SJSA1 (cell line): ENCODE measurements at places on chromosomes 12 and 14.

- no peak for DNase-seq
Observed at GRCh38 chr12:122138181-122138580, 35.8 kb downstream of the IL31 start.

DNA sequence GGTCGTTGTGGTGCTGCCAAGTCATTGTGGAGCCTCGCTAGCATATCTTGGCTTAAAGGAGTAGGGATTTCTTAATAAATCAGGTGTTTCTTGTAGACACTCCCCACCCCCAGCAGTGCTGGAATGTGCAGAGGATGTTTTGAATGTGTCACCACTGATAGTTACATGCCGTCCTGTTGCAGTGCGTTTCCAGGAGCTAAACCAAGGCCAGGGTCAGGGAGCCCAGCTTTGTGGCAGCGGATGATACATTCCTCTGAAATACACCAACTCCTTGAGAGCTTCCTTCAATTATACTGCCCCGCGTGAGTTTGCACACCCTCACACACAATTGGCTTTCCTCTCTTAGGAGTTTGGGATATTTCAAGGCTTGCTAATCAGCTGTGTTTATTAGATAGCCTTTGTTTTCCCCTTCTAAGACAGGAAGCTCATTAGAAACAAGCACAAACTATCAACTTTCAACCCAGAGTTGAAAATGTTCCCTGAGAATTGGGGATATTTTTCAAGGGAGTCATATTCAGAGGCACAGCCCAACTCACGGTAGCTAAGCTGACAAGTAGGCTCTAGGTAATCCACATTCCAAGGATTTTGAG, 154.9 kb downstream of the C12orf75 start:
- DNase-seq: peak; percentile 72

- DNase-seq: no peak
Observed at GRCh38 chr14:56810836-56811592, 735 bp upstream of the OTX2 start.

GRCh38 chr12:91825999-91826398, 319.6 kb downstream of the BTG1 start:
- no peak for DNase-seq

DNA sequence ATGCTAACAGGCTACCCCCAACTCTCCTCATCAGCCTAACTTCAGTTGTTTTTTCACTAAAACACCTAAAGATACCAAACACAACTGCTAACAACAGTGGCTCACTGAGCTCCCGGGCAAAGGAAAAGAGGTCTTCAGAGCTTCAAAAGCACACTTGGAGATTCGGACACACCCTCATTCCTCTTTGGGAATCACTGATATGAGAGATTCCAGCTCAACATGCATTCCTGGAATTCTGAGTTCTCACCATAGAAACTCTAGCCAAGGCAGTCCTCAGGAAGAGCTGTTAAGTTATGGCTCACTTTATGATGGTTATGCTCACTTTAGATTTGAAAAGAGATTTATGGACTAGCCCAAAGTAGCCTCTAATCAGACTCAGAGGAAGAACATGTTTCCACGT, 40.1 kb downstream of the STXBP6 start:
- DNase-seq: peak; percentile 47

DNA sequence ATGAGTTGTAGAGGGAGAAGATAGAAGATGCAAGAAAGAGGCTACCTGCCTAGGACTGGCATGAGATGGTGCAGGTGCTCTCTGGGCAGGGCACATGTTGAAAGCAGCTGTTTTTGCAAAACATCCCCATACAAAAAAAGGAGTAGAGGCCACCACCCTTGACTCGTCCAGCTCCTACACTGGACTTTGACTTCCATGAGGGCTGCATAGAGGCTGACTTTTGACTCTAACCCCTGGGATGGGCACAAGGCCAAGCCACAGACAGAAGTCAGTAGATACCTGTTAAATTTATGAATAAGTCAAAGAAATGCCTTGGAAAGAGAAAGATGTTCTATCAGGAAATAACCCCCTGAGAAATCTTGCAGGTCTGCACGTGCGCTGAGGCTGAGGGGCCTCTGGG, 1139.1 kb upstream of the TMEM132C start:
- DNase-seq: no peak

GRCh38 chr12:111283521-111283920, 85.4 kb downstream of the PHETA1 start:
- no peak for DNase-seq

GRCh38 chr12:108447168-108447832, 67.8 kb upstream of the FICD start:
- DNase-seq: no peak

DNA sequence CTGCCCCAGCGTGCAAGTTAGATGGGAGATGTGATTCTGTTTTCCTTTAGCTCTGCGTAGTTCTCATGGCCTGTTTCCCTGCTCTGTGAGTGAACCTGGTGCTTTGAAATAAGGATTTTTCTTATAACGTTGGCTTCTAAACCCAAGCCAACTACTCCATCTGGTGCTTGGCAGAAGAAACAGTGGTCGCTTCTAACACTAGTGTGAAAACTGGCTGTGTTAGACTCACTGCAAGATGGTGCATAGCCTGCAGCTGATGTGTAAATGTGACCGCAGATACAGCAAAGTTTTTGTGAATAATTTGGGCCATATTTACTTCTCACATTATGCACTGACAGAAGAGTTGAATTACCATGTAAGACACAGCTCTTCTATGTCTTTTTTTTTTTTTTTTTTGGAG, 12.2 kb downstream of the GTF2H3 start:
- no peak for DNase-seq

DNA sequence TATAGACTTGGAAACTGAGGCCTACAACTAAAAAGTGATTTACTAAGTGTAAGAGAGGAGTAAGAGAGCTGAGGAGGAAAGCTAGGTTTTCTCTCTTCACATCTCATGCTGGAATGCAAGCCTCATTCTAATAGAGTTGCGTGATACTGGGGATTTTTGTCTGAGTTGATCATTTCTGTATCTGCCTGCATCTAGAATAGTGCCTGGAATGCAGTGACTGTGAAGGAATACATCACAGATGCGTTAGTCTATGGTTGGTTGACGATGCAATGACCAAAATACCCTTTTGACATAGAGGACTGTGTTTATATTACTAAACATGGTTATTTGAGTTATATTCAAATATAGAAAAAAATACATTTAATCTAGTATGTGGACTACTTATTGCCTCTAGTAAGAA, 9.2 kb upstream of the TMEM117 start:
- no peak for DNase-seq

GRCh38 chr12:48681399-48681709, 684 bp downstream of the KANSL2 start:
- DNase-seq: no peak

DNA sequence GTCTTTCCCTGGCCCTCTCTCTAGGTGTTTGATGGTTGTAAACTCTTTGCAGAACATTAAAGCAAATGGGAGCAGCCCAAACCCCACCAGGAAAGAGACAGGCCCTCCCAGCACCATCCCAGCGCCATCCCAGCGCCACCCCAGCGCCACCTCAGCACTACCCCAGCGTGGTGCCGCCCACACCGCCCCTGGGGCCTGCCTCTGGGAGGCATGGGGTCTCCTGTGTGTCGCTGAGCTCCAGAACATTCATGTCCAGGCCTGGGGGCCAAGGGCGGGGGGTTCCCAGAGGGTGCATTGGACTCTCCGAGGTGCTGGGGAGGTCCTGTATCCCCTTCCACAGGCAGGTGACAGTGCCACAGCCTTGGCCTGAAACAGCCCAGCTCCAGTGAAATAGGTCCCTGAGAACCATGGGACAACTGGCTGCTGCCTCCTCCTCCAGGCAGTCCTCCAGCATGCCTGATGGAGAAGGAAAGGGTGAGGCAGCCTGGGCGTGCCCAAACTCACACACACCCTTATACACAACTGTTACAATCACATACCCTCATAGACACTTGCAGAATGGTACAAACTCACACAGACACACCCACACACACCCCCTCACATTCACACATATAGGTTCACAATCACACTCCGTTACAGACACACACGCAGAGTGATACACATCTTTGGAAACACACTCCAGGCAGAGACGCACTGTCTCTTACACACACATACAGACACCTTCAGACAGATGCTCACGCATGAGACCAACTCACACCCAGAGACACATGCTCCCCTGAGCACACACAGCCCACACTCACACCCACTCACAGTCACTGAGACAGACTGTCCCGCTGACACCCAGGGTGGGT, 44.4 kb upstream of the NCOR2 start:
- DNase-seq: no peak

- DNase-seq: no peak
Observed at GRCh38 chr14:29242755-29243754, 476.5 kb downstream of the FOXG1 start.

DNA sequence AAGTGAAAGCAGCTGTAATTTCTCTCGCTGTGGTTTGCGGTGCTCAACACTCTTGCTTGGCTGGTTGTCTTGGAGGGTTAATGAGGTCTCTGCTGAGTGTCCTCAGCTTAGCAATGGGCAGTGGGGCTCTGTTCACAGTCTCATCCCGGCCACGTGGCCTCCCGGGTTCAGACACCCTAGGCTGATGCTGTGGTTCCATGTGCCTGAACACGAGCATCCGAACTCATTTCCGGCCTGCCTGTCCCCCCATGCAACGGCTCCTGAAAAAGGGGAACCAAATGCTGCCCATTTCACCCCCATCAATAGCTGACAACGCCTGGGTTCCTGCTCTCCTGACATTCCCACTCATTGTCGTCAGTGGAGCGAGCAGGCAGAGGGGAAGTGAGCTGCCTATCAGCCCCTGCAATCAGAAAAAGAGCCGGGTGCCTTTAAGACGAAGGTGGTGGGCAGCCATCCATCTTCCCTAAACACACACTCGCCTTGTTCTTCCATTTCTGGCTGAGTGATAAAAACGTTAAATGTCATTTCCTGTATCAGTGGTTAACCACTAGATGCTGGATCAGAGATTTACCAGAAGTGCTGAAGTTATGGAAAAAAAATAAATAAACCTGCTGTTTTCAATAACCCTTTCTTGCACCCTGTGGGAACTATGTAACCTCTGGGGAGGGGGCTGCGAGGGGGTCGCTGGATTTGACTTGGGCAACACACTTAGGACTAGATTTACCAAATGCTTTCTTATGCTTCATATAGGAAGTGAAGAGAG, 60.3 kb upstream of the BCL2L14 start:
- DNase-seq: peak; percentile 62

GRCh38 chr12:71128191-71128788, 29.5 kb downstream of the TSPAN8 start:
- DNase-seq: no peak

DNA sequence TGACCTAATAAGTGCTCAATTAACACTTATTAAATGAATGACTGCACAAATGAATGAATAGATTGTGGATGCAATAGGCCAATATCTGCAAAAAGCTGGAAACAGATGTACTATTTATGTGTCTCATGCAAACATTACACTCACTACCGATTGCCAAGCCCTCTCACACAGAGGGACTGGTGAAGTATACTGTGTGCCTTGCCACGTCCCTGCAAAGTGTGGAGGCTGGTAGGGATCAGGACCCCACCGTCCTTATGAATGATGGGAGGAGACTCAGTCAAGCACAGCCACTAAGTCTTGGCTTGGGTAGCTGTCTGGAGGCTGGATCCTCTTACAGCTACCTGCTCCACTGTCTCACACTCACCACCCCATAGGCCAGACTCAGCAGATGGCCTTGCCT, 3.9 kb upstream of the TUNAR start:
- DNase-seq: no peak

DNA sequence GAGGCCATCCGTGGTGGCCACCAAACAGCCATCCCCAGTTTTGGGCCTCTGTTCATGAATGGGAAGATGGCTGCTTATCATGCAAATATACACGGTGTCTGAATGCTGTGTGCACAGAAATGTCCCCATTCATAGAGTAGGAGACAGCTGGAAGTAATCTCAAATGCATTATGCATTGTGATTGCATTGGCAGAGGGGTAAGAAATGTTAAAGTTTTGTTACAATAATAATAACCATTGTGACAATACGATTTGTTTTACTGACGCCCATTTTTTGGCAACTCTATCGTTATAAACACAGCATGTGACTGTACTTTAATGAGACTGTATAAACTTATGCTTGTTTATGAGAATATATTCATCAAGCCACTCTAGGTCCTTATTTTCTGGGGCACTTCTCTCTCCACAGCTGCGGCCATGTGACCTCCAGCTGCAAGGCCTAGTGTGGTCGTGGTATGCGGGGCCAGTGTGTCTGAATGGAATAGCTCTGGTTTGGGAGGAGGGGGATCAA, 474.3 kb downstream of the VRK1 start:
- DNase-seq: no peak

DNA sequence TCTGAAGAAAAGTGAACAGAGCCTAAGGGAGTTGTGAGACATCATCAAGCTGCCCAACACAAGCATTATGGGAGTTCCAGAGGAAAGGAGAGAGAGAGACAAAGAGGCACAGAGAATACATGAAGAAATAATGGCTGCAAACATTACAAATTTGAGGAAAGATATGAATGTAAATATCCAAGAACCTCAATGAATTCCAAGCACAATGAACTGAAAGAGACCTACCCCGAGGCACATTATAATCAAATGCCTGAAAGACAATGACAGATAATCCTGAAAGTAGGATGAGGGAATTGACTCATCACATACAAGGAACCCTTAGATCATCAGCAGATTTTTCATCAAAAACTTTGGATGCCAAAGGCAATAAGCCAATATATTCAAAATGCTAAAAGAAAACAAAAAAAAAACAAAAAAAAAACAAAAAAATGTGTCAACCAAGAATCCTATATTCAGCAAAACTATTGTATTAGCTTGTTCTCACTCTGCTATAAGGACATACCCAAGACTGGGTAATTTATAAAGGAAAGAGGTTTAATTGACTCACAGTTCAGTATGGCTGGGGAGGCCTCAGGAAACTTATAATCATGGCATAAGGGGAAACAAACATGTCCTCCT, 37.8 kb downstream of the BCL2L14 start:
- no peak for DNase-seq

GRCh38 chr12:122839907-122840554, 4.8 kb downstream of the HIP1R start:
- no peak for DNase-seq

DNA sequence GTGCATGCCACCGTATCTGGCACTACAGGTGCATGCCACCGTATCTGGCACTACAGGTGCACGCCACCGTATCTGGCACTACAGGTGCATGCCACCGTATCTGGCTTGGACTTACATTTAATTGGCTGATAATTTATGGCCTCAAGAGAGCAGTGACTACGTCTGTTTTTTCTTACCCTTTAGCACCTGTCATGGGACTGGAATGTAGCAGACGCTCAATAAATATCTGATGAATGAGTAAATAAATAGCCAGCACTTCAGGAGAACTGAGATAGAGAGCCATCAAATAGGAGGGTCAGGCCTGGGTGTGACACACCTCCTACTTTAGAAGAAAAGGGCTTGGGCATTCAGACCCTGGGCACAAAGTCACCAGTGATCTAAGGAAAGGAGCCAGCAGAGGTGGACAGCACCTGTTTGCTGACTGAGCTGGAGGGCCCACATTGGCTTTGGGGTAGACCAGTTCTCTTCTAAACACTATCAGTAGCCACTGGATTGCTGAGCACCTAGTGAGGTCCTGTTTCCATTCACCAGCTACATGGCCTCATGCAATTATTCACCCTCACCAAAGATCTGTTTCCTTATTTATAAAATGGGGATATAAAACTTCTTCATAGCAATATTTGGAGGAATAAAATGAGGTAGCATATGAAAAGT, 50.1 kb downstream of the RFX4 start:
- no peak for DNase-seq
